ENCODE measurements at places on chromosomes 2 and 18.
A peak's percentile ranks its signal among the peaks of the same experiment; 100 is the strongest.

- no peak for DNase-seq
These were observed 67.2 kb upstream of the PHLPP1 start for GRCh38 chr18:62648045-62648678.

DNA sequence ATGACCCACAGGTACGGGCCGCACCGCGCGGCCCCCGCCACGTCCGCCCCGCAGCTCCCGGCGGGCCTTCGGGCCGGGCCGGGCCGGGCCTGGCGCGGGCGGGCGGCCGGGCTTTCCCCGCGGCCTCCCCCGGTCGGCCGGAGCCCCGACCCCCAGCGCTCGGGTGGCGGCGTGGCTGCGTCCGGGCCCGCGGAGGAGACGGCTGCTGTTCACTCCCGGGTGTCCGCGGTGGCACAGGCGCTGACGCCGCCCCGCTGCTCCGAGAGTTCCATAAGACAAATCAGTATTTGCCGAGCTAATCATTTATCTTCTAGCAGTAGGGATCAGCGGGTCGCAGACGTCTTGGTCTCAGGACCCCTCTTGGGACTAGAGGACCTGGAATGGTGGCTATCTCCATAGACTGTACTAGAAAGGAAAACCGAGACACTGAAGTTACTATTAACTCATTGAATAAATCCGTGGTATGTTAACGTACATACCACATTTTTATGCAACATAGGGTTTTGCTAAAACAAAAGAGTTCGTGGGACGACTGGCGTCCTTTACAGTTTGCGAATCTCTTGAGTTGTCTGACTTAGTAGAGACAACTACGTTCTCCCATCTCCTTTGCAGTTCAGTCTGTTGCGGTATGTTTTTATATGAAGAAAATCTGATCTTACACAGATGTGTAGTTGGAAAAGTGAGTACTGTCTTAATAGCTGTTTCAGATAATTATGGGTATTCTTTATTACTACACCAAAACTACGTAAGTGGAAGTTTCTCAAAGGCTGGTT, 500 bp downstream of the LIMS1 start:
- peak; percentile 11 for DNase-seq

DNA sequence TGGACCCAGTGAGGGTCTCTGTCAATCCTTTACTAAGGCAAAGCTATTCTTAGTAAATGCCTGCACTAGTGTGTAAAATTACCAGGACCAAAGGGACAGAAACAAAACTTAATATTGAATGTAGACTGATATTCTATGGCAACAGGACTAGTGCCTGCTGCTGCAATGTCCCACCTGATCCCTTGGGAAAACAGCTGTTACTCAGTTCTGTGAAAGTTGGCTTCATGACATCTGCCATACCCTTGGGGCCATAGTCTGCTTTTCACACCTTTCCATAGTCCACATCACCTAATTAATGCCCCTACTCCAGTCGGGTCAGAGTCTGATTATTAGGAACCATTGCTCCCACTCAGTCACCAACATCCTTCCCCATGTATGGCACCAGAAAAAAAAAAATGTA, 14.5 kb downstream of the DNAJC27 start:
- no peak for DNase-seq

GRCh38 chr2:136342138-136342537, 224.2 kb upstream of the CXCR4 start:
- DNase-seq: no peak

DNA sequence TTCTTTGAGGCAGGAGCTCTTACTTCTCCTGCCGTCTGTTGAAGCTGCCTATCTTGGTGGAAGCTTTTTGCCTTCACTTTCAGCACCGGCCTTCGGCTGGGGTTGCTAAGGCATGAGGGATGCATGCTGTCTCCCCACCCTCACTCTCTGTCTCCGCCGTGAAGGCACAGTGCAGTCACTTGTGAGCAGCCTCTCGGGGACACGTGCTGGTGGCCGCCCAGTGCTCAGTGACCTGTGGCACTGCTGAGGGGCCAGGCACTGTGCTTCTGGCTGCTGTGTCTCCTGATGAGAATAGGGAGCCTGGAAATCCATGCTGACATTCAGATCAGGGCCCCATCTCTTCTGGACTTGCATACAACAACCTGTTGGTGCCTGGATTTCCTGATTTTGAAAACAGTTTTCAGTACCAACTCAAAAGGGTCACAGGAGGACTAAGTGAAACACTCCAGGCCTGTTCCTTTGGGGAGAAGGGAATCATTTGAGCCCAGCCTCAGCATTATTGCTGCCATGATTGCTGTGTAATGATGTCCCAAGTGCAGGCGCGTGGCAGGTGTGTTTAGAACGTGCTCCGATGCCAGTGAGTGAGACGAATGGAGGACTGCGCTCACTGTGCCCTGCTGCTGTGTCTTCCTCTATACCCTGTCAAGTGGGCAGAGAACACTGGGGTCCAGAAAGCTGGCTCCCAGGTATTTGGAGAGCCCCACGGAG, 218.1 kb downstream of the SEPTIN10 start:
- no peak for DNase-seq

GRCh38 chr2:30612371-30612770, 165.3 kb downstream of the LCLAT1 start:
- no peak for DNase-seq

DNA sequence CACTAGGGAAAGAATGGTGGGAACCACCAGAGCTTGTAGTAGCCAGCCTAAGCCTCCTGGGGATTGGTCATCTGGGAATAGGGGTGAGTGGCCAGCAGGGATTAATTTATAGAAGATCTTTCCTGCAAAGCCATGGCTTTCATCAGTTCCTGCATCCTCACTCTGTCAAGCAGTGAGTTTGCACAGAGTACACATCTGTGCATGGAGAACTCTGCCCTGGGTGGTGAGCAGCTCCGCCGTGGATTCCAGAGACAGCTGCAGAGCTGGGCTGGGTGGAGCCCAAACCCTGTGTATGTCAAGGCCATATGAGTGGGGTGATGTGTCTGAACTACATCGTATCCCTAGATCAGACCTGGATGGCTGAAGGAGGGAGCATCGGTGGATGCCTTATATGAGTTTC, 182.2 kb downstream of the GLI2 start:
- DNase-seq: no peak

DNA sequence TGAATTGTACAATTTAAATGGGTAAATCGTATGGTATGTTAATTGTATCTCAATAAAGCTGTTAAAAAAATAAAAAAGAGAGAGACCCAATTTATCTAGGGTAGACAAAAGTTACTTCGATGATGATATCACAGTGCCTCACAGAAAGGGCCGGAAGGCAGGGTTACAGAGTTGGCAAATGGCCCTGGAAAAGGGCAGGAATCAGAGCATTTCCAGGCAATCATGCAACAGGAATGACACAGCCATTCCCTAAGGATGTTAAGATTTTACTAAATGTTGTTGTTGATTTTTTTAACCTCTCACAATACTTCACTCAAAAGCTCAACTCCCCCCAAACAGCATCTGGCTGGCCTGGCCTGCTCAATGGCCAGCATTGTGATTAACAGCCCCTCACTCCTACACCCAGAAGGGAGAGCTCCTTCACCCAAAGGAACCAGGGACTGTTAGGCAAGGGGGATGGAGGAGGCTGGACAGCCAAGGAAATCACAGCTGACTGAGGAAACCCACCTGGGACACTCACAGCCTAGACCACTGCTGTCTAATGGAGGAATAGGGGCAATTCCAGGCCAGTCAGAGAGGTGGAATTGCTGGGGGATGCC, 7.7 kb upstream of the SP100 start:
- no peak for DNase-seq

- DNase-seq: no peak
These were observed 181.3 kb downstream of the UXS1 start for GRCh38 chr2:106012591-106013347.

DNA sequence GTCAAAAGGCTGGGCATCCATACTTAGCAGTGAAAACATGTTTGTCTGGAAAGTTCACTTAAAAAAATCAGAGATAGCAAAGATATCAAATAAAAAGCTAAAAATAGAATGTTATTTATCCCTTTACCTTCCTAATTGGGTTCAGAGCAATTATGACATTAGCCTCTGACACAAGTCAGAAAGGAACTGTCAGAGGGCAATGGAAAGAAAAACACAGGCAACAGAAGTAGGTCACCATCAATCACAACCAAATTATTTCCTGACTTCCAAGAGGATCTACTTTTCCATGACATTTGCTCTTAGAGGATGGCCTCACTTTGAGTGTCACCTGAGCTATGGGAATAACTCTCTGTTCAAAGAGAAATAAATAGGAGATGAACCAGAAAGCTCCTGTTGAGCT, 27.5 kb downstream of the MYOM1 start:
- no peak for DNase-seq

GRCh38 chr2:48264627-48265026, 265.3 kb upstream of the STON1 start:
- no peak for DNase-seq

DNA sequence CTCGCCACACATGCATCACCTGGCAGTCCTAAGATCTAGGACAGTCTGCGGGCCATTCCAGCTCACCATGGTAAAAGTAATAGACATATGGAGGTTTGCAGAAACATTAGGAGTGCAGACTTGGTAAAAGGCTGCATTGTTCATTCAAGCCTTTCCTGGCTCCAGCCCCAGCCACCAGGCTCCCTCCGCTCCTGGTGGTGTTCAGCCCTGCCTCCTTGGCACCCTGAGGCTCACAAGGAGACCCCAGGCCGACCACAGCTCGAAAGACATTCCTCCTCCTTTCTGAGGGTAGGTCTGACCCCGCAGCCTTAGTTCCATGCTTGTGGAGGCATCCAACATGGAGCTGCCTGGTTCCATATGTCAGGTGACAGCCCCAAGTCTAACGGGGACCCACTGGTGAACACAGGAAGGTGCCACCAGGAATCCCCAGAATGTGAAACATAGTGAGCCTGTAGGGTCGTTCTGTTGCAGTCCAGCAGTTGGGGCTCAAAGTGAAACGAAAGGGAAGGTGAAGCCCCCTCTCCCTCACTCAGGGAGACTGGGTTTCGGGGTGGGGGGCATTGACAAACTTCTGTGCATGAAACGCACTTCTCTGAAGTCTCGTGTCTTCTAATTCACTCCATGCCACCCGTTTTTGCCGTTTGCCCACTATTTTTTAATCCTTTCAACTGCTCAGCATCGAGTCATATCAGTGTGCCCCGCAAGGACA, 5.0 kb upstream of the SP100 start:
- no peak for DNase-seq

DNA sequence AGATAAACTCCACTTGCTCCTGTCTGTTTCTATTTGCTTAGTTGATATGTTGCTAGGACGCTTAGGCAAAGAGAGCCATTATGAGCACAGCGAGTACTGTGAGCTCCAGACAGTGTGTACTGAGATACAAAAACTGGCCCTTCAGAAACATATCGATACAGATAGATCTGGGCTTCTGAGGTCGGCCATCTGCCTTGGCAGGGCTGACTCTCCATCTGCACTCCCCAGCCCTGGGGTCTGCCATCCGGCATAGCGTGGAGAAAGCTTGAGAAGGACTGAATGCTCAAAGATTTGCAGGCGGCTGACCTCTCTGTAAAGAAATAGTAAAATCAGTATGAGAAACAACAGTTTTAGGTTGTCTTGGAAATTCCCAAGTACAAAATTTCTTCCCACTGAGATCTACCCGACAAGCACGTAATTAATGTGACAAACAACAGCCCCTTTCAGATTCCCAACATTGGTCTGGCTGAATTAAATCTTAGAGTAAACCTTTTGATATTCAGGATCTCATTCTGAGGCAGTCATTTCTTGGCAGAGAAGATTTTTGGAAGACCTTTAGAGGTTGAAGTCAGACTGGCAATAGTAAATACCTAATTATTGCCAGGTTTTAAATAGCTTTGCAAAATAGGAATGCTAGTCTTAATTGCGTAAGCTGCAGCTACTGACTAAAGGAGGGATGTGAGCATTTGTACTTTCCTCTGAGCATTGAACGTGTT, 127.4 kb downstream of the CHST9 start:
- DNase-seq: no peak

DNA sequence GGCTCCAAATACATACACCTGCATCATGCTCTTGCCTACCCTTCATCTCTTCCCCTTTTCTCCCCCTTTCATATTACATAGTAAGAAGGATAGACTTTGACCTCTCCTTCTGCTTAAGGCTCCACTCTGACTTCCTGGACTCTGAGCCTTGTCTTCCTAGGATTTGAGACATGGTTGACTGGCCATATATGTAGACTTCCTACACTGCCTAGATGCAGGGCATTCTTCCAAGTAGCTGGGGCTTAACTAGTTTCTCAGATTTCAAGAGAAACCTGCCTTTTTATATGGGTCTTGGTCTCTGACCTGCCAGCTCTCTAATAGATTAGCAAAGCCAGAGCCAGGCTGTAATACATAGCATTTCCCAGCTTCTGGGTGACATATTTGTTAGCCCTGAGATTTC, 35.4 kb upstream of the CYP26B1 start:
- no peak for DNase-seq

- DNase-seq: no peak
These were observed 193.5 kb upstream of the NDUFV2 start for GRCh38 chr18:8908792-8909510.

DNA sequence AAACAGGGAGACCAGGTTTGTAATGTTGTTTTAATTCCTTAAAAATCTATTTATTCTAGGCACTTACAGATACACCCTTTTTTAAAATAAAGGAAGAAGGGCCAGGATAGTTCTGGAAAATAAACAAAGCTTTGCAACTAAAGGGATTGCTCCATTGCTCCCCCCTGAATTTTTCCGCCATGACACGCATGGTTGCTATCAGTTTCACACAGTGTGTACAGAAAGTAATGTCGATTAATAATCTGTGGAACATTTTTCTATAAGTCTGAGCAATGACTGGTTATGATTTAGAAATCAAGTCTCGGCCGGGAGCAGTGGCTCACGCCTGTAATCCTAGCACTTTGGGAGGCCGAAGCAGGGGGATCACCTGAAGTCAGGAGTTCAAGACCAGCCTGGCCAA, 90.8 kb downstream of the GAREM1 start:
- DNase-seq: no peak

All from activated CD4-positive, CD25-positive, alpha-beta regulatory T cell (primary cell).